COLO829 (cell line): ENCODE measurements at places on chromosomes 2 and 18.

DNA sequence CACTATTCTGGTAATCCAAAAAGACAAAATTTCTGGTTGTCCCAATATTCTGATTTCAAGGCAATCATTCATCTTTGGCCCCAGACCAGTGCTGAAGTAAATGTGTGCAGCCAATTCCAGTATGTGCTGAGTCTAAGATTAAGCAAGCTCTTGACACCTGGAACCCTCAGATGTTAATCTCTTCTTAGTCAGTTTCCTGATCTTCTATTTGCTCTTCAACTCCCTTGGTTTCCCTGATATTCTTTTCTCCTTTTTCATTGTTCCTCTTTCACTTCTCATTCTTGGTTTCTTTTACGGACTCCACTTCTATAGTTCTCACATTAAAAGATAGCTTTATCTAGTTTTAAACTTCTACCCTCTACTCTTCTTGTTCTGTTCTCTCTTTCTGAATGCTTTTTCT lies 445.7 kb upstream of the FANCL start:
- DNase-seq: no peak

DNA sequence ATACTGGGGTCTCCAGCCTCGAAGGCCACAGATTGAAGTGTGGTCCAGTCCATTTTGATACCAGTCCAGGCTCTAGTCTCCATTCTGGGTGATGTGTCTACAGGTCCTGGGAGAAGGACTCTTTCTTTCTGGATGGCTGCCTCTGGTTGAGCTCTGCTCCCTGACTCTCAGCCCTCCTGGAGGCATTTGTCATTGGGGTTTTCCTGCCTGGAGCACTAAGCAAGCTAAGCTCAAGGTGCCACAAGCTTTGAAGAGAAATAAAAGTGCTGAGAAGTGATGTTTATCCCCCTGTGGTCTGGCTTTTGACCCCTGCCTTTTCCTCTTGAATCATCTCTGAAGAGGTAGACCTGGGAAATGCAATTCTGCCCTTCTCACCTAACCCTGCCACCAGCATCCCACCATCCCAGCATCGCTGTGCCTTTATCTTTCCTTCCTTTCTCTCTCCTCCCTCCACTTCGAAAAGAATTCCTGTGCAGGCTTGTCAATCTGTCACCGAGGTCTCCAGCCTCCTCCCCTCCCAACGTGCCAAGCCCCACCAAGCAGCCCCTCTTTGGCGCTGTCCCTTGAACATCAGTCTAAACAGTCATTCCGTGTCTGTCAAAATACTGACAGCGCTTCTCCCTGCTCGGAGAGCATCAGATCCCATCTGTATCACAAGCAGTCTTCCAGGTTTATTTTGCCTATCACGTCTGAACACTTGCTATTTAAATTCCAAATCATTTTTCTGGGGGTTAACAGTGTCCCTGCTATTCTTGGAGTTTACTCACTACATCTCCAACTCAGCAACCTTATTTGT lies 334.6 kb upstream of the SLC14A2 start:
- DNase-seq: no peak

GRCh38 chr18:42165922-42166513 lies 211.0 kb downstream of the PIK3C3 start:
- DNase-seq: no peak

- no peak for DNase-seq
Observed at GRCh38 chr2:105969552-105969951, 224.5 kb downstream of the UXS1 start.

GRCh38 chr2:9984217-9984739 lies 32.8 kb downstream of the GRHL1 start:
- peak; percentile 79 for DNase-seq

DNA sequence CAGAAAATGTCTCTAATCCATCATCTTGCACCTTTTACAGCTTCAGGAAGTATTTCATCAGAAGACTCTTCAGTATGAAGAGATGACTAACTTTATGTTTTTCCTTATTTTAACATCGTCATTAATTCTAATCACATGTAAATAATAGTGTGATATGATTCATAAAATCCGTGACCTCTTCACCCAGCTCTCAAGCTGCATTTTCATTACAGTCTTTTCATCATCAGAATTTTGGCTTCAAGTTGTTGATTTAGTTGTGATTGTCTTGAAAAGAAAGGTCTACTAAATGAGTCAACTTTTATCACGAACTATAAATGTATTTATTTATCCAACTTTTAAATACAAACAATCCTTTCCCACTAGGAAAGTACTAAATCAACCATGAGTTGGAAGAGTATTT lies 410.3 kb downstream of the LRP1B start:
- DNase-seq: no peak

- no peak for DNase-seq
Observed at GRCh38 chr18:48317781-48318381, 91.3 kb downstream of the ZBTB7C start.

GRCh38 chr2:181616715-181617114 lies 40.2 kb downstream of the CERKL start:
- DNase-seq: no peak

GRCh38 chr2:70732766-70733645 lies 35.0 kb downstream of the ADD2 start:
- DNase-seq: no peak

DNA sequence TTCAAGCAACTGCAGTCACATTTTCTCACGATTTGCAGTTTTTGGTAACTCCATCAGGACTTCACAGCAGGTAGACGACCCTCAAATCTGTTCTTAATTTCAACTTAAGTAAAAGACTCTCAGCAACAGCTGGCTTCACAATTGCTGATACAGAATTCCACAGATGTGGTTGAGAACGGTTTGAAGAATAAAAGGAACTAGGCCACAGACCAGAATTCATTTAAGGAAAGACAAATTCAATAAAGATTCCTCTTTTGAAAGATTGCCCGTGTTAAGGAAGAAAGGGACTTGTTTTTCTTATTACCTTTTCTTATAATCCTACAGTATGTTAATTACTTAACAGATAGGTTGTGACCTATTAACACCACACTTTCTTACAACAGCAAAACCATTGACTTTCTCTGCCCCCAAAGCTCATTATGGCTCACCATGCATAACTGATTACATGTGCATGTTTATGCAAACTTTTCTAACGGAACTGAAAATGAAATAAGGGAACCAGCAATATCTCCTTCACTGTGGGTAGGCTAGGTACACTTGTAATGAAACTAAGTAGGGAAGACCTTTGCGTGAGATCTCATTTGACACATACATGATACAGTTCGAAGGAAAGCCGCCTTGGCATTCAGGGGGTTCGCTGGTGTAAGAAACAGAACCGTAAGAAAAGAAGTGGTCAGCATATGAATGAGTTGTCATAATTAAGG lies 4.7 kb upstream of the ZNF516 start:
- no peak for DNase-seq

DNA sequence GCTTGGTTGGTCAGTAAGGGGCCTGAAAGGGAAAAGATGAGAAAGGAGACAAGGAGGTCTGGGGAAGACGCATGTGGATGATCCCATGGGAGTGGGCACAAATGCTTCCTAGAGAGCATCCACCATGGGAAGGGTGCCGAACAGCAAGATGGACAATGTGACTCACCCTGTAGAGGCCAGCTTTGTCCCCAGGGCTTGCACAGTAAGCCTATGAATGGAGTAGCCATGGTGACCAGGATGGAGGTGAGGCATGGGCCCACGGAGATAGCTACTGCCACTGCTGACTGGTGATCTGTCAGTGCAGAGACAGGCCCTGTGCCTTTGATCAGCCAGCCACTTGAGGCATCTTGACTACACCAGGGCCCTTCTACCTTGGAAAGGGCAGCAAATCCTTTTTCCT lies 172.6 kb downstream of the HAUS1 start:
- DNase-seq: no peak

DNA sequence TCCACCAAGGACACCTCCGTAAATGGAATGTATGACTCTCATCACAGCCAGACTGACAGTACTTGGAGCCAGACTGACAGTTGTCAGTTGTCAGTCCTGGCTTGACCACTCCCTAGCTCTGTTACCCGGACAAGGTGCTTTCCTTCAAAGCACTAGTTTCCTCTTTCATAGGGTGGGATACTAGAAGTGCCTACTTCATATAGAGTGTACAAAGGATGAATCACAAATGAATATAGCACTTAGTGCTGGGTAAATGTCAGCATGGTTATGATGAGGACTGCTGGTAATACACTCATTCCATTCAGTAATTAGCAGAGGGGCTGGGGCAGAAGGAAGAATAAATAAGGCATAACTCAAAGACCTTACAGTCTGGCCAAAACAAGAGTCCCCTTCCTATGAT lies 91.4 kb downstream of the ARL4C start:
- no peak for DNase-seq

GRCh38 chr2:227765788-227766372 lies 20.2 kb downstream of the SCYGR8 start:
- no peak for DNase-seq

GRCh38 chr2:112836695-112837117 lies at the start of gene IL1B:
IL1B (minus strand) TSS chr2:112836779; CDS start chr2:112836229, 550 bp downstream.
- no peak for DNase-seq

GRCh38 chr2:279956-280649 lies 7.8 kb downstream of the ALKAL2 start:
- DNase-seq: no peak

GRCh38 chr18:12883372-12883683 lies 709 bp downstream of the PTPN2 start:
- DNase-seq: no peak

DNA sequence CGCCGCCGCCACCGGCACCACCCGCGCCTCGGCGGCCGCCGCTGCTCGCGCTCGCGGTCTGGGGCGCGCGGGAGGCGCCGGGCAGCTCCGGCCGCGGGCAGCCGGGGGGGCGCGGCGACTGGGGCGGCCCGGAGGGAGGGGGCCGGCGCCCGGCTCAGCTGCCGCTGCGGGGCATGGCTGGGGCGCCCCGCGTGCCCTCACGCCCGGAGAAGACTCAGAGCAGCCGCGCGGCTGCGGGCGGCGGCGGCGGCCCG lies 295 bp downstream of the GAREM1 start:
- no peak for DNase-seq

DNA sequence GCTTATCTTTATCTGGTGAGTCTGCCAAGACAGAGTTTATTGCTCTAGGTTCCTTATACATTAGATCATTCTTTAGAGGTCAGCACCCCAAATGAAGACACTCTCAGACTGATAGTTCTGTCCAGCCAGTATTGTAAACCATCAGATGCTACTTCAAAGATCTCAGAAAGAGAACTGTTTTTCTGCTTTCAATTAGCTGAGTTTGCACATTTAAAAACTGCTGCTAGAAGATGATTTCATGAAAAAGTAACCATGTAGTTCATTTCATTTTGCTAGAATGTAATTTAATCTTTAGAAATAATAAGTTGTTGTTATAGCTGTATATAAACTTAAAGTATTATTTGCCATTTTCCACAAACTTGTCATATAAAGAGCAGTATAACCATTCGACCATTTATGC lies 344.5 kb upstream of the ATP5MC3 start:
- DNase-seq: no peak

- no peak for DNase-seq
Observed at GRCh38 chr2:171626949-171627348, 60.3 kb upstream of the DYNC1I2 start.

- no peak for DNase-seq
Observed at GRCh38 chr2:97354576-97354975, 235.1 kb downstream of the ANKRD36B start.

DNA sequence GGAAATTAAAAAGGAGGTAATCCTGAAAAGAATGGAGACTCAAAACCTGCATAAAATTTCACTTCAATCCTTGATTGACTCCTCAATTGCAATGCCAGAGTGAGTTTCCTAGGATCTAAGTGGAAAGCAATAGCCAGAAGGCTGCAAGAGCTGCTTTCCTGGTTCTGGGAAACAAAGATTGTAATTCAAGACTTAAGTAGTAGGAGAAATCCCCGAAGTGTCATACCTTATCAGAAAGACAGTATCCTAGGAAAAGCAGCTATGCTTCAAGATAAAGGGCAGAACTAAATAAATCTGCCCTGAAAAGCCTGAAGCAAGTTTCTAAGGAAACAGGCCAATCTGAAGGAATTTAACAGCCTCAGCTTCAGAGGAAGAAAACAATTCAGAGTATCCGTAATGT lies 390.2 kb downstream of the DSC3 start:
- no peak for DNase-seq

DNA sequence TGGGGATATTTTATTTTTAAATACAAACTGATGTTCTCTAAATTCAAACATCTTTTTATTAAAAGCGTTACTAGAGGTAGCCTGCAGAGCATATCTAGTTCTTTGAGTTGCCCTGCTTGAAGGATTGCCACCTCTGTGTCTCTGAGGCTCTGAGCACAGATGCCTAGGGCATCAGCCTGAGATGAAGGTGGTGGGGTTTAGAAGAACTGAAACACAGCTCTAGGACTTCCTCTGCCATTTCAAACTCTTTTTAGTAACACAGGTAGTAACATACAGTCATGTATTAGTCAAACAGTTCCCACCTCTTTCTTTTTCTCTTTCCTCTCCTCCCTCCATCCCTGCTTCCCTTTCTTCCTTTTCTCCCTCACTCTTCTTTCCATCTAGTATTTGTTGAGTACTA lies 57.6 kb downstream of the TTC21B start:
- DNase-seq: no peak

DNA sequence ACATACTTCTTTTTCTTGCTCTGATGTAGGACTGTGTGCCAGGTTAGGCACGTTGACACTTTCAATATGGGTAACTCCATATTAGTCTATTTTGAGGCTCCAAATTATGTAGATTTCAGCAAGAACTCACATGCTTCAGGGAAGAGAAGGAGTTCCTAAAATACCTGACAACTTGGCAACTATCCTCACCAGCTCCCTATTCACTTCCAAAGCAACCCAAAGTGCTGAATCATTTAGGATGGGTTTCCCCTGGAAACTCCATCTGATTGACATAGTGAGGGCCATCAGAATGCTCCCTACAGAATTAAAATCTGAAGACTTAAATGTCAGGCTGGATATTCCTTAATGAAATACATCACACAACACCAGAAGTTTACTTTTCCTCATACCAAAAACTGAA lies 32.5 kb upstream of the NFU1 start:
- DNase-seq: no peak

DNA sequence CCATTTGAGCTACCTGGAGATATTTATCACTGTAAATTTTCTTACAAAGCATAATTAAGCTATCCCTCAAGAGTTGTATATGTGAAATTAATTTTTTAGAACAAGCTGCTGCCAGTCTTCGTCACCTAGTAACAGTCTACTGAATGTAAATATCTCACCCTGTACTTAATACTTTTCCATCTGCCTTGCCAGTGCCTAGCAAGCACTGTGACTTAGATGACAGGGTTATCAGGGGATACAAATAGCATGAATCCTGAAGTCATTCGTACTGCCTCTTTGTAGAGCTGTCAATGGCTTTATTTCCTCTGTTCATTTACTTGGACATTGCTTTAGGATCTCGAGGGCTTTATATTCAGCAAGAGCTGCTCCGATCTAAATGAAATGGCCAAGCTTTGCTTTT lies 763.6 kb downstream of the ADCYAP1 start:
- no peak for DNase-seq

DNA sequence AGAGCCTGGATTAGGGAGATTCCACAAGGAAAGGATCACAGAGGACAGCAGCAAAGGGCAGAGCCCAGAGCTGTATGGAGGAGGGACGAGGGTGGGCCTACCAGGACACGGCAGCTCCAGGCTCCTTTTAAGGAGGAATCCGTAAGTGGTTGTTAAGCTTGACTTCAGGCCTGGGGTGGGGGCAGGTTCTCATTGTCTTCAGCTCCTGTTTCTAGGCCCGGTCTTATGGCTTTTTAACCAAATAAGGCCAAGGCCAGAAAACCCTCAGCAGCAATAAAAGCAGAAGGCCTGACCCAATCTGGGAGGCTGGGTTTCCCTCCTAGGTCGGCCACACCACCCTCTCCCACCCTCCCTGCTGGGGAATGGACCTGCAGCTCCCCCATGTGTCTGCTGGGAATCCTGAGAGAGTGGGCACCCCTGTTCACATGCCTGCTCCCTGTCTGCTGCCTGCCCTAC lies 111.2 kb downstream of the PLB1 start:
- DNase-seq: no peak
